ENCODE measurements at places on chromosomes 7 and 10. TPM values are rescaled to one million over a fixed set of nuclear protein-coding genes. Genes with fewer than 3 reads are reported as not detected.

The TDRD1 gene
- not detected for total RNA-seq

The ADCY1 gene
- 0.54 TPM for total RNA-seq

The PDAP1 gene
- total RNA-seq = 29.6 TPM

The CYP3A5 gene
- not detected for total RNA-seq

The FAM25A gene
- total RNA-seq = not detected

The MRPS16 gene
- 67.1 TPM for total RNA-seq

The SPDYE6 gene
- total RNA-seq = not detected

The HMX3 gene
- total RNA-seq = not detected

The LRIT1 gene
- total RNA-seq = not detected

The JCAD gene
- 52.4 TPM for total RNA-seq

The SH2B2 gene
- total RNA-seq = 0.90 TPM

The MMD2 gene
- total RNA-seq = not detected

The GBX1 gene
- total RNA-seq = not detected

The SLC18A2 gene
- not detected for total RNA-seq

The ARMC3 gene
- total RNA-seq = not detected

The ADK gene
- total RNA-seq = 35.0 TPM

The TUBAL3 gene
- total RNA-seq = 0.18 TPM

The LIPK gene
- not detected for total RNA-seq

The STAMBPL1 gene
- 3.2 TPM for total RNA-seq

The PROSER2 gene
- total RNA-seq = 5.0 TPM

The CRYGN gene
- not detected for total RNA-seq

The PTPRN2 gene
- total RNA-seq = 0.85 TPM

The ANKRD1 gene
- 667 TPM for total RNA-seq

The MMRN2 gene
- total RNA-seq = 430 TPM

The EPO gene
- total RNA-seq = not detected

The TMEM184A gene
- 0.19 TPM for total RNA-seq
